Esophagus muscularis mucosa (tissue), 4 donors: ENCODE measurements at places on chromosomes 3 and 15. TPM values are rescaled to one million over a fixed set of nuclear protein-coding genes. Genes with fewer than 3 reads are reported as not detected.
A peak's percentile ranks its signal among the peaks of the same experiment; 100 is the strongest.

Gene MORF4L1
- total RNA-seq, result 386 TPM

Gene TGM4
- not detected for total RNA-seq

Gene GOLGA8O
- total RNA-seq, result 0.33 TPM

Gene LSMEM2
- total RNA-seq, result not detected

DNA sequence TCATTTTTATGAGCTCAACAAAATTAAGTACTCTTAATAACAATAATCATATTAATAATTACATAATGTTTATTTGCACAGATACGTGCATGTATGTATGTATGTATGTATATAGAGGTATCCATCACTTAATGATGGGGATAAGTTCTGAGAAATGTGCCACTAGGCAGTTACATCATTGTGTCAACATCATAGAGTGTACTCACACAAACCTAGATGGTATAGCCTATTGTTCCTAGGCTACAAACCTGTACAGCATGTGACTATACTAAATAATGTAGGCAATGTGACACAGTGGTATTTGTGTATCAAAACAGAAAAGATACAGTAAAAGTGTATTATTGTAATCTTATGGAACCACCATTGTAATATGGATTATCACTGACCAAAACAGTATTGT lies 874.7 kb upstream of the GBE1 start:
- H3K27me3 ChIP-seq, result no peaks in the 10 kb centered on the region
- H3K27ac ChIP-seq, result no peak overlapping the region
- H3K4me3 ChIP-seq, result no peak overlapping the region
- no peaks in the 10 kb centered on the region for H3K4me1 ChIP-seq
- no peaks in the 10 kb centered on the region for H3K36me3 ChIP-seq

DNA sequence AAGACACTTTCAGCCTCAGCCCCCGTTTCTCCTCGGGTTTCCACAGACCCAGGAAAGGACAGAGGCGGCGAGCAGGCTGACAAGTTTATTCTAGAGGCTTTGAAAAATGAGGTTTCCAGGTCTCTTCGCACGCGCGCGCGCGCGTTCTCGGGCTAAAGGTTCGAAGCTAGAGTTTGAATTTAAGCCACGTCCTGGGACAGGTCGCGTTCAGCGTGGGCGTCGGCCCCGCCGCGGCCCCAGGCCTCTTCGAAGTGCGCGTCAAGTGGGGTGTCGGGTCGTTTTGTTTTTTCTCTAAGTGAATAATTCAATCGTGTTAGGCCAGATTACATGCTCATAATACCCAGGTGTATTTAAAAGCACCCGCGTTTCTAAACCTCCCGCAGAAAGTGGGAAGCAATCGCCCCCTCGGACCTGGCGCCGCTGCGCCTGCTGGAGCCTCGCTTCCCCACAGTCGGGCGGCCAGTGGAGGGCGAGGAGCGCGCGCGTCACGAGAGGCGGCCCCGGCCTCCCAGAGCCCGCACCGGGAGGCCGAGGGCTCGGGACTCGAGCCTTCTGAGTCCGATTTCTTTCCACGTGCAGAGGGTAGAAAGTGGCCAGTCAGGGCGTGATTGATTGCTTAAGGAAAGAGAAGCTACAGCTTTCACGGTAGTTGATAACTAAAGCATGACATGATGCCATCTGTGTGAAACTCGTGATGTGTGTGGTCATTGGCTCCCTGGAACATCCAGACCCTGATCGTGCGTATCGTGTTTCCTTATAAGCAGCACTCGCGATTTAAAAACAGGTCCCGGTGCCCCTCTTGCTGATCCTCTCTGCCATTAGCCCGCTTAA lies 15.8 kb upstream of the SOX2 start:
- H3K36me3 ChIP-seq, result no peaks in the 10 kb centered on the region
- DNase-seq, result no peak
- peak overlapping the region; percentile 45 for H3K27ac ChIP-seq

- no peaks in the 10 kb centered on the region for H3K27me3 ChIP-seq
- no peak for DNase-seq
- peaks cover 3% of the 10 kb centered on the region for H3K4me1 ChIP-seq
- H3K4me3 ChIP-seq, result no peak overlapping the region
- no peaks in the 10 kb centered on the region for H3K36me3 ChIP-seq
Measured at GRCh38 chr3:187252311-187252710, 39.2 kb downstream of the MASP1 start.

GRCh38 chr3:188365988-188366698 lies 212.2 kb downstream of the LPP start:
- no peak for DNase-seq
- no peaks in the 10 kb centered on the region for H3K27me3 ChIP-seq
- no peaks in the 10 kb centered on the region for H3K36me3 ChIP-seq
- H3K4me3 ChIP-seq, result no peak overlapping the region
- H3K4me1 ChIP-seq, result peaks cover 91% of the 10 kb centered on the region
- peak overlapping the region; percentile 70 for H3K27ac ChIP-seq

GRCh38 chr15:90694987-90695386 lies 22.2 kb upstream of the BLM start:
- no peak overlapping the region for H3K4me3 ChIP-seq
- no peaks in the 10 kb centered on the region for H3K4me1 ChIP-seq
- no peaks in the 10 kb centered on the region for H3K27me3 ChIP-seq

- peaks cover 27% of the 10 kb centered on the region for H3K4me1 ChIP-seq
- peak overlapping the region; percentile 43 for H3K27ac ChIP-seq
- H3K27me3 ChIP-seq, result no peaks in the 10 kb centered on the region
- no peak for DNase-seq
- no peak overlapping the region for H3K4me3 ChIP-seq
Measured at GRCh38 chr15:81337241-81337640, 13.3 kb upstream of the STARD5 start.

DNA sequence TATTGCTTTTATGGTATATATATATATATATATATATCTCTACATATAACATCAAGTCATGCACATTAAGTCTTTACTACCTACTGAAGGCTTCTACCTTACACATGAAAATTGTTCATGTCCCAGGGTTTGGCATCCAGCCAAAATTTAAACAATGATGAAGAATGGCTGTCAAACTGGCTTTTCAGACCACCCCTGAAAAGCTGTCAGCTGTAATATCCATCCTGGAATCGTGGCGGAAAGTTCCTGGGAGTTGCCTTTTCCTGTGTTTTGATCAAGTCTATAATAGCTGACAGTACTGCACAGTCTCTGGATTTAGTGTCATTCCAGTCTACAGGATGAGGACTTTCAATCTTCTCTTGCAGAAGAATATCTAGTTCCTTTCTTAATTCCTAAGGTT lies 48.3 kb downstream of the DHX36 start:
- no peak overlapping the region for H3K4me3 ChIP-seq
- no peak for DNase-seq
- no peaks in the 10 kb centered on the region for H3K27me3 ChIP-seq
- peaks cover 17% of the 10 kb centered on the region for H3K4me1 ChIP-seq
- H3K36me3 ChIP-seq, result peaks cover 83% of the 10 kb centered on the region

GRCh38 chr15:75036212-75036616 lies 12.8 kb downstream of the PPCDC start:
- H3K4me3 ChIP-seq, result no peak overlapping the region
- H3K27me3 ChIP-seq, result no peaks in the 10 kb centered on the region
- H3K27ac ChIP-seq, result no peak overlapping the region
- H3K36me3 ChIP-seq, result peaks cover 5% of the 10 kb centered on the region
- DNase-seq, result no peak

GRCh38 chr3:65889707-65890099 lies 149.0 kb downstream of the MAGI1 start:
- peak; percentile 42 for DNase-seq
- no peaks in the 10 kb centered on the region for H3K27me3 ChIP-seq
- H3K27ac ChIP-seq, result peak overlapping the region; percentile 31
- no peak overlapping the region for H3K4me3 ChIP-seq
